IMR-90 (cell line): ENCODE measurements at places on chromosomes 1 and 21. TPM values are rescaled to one million over a fixed set of nuclear protein-coding genes. Genes with fewer than 3 reads are reported as not detected.
A peak's percentile ranks its signal among the peaks of the same experiment; 100 is the strongest.

Gene ADIPOR1
- total RNA-seq: 83.9 and 92.5 TPM in 2 replicates

Gene AMPD1
- not detected in 2 replicates for total RNA-seq

Gene NKAIN1
- under 0.01 TPM in 2 replicates for total RNA-seq

Gene KRTAP19-6
- total RNA-seq: not detected in 2 replicates

DNA sequence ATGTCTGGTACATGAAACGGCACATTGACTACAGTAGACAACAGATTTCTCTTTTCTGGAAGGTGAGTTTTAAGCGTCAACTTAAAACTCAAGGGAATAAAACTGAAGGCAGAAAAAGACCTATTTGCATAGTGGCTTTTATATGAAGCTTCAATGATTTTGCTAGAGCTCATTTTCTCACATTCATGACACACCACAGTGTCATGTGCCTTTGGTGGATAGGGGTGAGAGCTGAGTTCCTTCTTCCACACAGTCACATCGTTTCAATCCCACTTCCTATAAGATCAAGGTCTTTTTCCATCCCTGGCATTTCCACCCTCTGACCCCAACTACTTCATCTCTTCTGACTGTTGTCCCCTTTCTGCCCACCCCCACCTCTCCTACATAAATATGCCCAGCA is 31.0 kb downstream of the IL12RB2 start:
- DNase-seq: peak; percentile 15
